ENCODE measurements at places on chromosomes 13 and 19. TPM values are rescaled to one million over a fixed set of nuclear protein-coding genes. Genes with fewer than 3 reads are reported as not detected.

GRCh38 chr19:38420935-38421334 is 5.1 kb downstream of the RASGRP4 start:
- no peak for DNase-seq

GRCh38 chr19:46634656-46635218 is 1.3 kb downstream of the GNG8 start:
- peak; percentile 16 for DNase-seq

DNA sequence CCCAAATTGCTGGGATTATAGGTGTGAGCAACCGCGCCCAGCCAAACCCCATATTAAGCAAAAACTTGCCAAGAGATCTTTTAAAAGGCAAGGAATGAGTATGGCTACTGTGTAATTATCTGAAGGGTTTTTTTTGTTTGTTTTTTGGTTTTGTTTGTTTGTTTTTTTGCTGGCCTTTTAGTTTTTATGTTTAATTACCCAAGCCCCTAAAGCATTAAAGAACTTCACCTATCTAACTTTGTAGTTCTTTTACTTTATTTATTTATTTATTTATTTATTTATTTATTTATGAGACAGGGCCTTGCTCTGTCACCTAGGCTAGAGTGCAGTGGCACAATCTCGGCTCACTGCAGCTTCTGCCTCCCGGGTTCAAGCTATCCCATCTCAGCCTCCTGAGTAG is 40.3 kb upstream of the GARRE1 start:
- DNase-seq = no peak

GRCh38 chr19:54162241-54162805 is 2.8 kb upstream of the LENG1 start:
- DNase-seq = no peak

DNA sequence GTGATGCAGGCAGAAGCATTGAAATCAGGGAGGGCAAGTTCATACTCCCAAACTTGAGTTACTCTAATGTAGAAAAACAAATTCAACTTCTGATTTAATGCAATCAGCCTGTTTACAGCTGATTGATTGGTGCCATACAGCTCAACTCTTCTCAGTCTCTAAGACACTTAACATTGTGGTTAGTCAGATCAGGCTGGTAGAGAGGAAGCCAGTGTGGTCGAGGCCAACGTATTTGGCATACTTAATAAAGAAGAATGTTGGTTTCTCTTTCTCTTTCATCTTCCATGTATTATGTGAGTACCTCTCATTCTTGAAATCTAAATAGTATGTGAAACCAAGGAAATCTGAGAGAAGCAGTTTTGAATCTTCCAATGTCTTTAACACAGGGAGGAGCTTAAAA is 255.0 kb upstream of the SLITRK1 start:
- no peak for DNase-seq

PEAK3 gene
- not detected for total RNA-seq

GRCh38 chr13:59364641-59365085 is 799.1 kb downstream of the DIAPH3 start:
- DNase-seq = no peak

GRCh38 chr19:10104130-10104513 is 1.6 kb upstream of the ANGPTL6 start:
- DNase-seq = no peak

- DNase-seq = no peak
Observed at GRCh38 chr13:93473441-93474270, 247.0 kb downstream of the GPC6 start.

POU2F2 gene
- 4.6 TPM for total RNA-seq

DNA sequence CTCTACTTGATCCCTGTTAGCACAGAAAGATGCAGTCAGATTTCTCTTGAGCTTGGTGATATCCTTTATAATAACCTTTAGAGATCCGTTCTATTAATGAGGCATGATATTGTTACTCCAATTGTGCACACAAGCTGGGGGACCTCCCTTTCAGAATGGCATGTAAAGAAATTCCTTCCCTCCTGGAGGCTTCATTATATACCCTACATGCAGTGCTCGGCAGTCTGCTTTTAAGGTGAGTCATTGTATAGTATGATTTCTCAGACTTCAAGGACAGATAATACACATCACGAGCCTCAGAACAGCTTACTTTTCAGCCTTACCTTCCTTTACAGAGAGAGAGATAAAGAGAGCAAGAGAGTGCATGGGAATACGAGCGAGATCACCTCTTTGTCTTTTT is 261.3 kb downstream of the ATP8A2 start:
- DNase-seq = no peak

- no peak for DNase-seq
Observed at GRCh38 chr19:3771000-3771905, 775 bp downstream of the RAX2 start.

DNA sequence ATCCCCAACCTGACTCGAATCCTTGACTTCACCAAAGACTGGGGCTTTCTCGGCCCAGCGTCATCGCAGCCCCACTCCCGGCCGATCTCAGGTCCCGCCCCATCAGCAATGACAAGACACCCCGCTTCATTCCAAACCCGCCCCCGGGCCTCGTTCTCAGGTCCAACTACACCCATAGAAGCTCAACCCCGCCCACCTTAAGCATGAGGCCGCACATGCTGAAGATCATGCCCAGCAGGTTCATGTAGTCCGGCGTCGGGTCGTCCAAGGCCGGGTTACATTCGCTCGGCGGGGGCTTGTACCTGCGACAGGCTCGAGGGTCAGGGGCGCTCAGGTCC is 2.3 kb downstream of the WDR83 start:
- DNase-seq = peak; percentile 28

DNA sequence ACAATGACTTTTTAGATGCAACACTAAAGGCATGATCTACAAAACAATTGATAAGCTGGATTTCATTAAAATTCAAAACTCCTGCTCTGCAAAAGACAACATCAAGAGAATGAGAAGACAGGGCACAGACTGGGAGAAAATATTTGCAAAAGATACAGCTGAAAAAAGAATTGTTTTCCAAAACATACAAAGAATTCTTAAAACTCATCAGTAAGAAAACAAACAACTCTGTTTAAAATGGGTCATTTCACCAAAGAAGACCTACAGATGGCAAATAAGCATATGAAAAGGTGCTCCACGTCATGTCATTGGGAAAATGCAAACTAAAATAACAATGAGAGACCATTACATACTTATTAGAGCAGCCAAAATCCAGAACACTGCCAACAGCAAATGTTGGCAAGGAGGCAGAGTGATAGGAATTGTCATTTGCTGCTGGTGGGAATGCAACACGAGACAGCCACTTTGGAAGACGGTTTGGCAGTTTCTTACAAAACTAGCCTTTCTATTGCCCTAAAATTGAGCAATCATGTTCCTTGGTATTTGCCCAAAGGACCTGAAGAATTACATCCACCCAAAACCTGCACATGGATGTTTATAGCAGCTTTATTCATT is 39.2 kb downstream of the FLT1 start:
- no peak for DNase-seq

GRCh38 chr13:33578786-33579185 is 239.2 kb upstream of the RFC3 start:
- DNase-seq = no peak

ZNF132 gene
- not detected for total RNA-seq

DNA sequence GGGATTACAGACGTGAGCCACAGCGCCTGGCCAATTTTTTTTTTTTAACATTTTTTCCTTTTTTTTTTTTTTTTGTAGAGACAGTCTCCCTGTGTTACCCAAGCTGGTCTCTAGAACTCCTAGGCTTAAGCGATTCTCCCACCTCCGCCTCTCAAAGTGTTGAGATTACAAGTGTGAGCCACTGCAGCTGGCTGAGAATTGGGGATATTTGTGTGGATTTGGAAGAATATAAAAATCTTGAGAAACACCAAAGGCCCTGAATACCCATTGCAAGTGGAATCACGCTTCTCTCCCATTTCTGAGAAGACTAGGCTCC is 79.9 kb upstream of the ABCC4 start:
- no peak for DNase-seq

SBSN gene
- total RNA-seq = not detected

GRCh38 chr13:21100994-21101757 is 39.8 kb upstream of the LATS2 start:
- DNase-seq = peak; percentile 7

- DNase-seq = no peak
Observed at GRCh38 chr13:29504691-29505090, 90.8 kb downstream of the SLC7A1 start.

GRCh38 chr13:32010136-32010535 is 21.4 kb upstream of the FRY start:
- DNase-seq = no peak
